ENCODE measurements at places on chromosomes 7 and 10.

DNA sequence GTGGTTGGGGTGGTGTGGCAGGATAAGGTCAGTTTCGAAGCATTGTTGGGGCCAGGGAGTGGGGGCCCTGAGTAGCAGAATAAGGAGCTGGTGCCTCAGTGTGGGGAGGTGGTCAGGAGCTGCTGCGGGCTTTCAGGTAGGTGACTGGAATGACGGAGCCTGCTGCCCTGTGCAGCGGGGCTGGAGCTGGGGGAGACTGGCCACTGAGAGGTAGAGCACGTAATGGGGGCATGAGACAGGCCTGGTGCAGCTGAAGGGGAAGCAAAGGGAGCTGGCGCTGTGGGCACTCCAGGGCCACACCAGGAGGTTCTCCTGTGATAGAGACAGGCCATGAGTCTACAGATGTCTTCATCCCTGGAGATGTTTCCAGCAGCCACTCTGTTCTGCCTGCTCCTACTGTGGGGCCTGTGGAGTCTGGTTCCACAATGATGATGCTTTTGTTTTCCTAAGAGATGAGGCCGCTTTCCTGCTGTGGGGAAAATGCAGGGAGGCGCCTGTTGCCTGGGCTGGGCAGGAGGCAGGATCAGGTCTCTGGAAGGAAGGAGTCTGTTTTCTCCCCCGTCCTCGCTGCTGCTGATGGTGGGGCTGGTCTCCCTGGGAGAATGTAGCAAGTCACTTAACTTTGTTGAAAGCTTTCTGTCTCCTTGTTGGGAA is 31.1 kb downstream of the NUB1 start:
- no peak for DNase-seq

DNA sequence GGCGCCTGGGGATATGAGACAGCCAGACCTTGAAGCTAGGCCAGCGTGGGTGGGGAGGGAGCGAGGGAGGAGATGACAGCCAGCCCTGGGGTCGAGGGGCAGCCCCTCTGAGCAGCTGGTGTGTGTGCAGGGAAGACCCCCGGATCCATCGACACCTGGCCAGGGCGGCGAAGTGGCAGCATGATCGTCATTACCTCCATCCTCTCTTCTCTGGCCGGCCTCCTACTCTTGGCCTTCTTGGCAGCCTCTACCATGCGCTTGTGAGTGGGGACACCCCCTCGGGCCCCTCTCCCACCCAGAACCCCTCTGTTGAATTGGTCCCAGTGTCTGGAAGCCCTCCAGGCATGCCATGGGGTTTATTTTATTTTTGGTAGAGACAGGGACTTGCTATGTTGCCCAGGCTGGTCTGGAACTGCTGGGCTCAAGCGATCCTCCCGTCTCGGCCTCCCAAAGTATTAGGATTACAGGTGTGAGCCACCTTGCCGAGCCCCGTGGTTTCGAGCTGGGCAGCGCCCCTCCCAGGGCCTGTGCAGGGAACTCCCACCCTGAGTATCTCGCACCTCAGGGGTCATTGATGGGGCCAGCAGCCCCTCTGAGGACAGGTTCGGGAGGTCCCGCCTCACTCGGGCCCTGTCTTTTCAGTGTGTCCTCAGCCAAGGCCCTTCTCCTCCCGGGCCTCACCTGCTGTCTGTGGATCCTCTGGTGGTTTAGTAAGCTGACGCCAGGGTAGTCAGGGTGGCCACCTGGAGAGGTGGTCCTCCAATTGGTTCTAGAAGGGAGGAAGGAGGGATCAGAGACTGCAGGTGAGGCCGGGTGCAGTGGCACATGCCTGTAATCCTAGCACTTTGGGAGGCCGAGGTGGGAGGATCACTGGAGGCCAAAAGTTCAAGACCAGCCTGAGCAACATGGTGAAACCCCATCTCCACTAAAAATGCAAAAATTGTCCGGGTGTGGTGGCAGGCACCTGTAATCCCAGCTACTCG is 3.8 kb downstream of the UPK3B start:
- no peak for DNase-seq

DNA sequence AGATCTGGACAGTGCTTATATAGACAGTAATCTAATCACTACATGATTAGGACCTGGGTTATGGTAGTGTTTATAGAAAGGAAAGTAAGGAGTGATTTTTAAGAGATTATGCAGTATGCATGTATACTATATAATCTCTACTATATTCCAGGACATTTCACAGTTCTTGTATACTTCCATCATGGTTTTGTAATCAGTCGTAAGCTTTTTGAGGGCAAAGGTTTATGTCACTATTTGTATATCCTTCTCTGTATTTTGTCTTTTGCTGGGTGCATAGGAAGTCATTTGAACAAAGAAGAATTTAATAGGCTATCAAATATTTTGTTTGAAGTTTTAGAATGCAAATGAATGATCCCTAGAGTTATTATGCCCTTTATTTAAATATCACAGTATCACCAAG is 39.2 kb downstream of the RSBN1L start:
- DNase-seq: no peak

DNA sequence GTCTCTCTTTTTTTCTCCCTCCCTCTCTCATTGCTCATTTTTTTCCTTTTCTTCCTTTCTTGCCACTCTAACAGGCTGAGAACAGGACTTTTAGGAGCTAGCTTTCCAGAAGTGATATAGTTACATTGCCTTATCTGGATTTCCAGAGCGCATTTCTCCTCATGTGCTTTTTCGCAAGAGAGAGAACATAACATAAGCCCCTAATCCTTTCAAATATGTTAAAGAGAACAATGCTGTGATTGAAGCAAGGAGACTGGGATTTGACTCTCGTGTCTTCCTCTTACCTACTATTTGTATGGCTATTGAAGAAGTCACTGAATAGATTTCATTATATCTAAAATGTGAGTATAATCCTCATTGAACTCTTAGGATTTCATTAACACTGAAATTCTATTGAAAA is 101.2 kb upstream of the PRPS1L1 start:
- DNase-seq: no peak

DNA sequence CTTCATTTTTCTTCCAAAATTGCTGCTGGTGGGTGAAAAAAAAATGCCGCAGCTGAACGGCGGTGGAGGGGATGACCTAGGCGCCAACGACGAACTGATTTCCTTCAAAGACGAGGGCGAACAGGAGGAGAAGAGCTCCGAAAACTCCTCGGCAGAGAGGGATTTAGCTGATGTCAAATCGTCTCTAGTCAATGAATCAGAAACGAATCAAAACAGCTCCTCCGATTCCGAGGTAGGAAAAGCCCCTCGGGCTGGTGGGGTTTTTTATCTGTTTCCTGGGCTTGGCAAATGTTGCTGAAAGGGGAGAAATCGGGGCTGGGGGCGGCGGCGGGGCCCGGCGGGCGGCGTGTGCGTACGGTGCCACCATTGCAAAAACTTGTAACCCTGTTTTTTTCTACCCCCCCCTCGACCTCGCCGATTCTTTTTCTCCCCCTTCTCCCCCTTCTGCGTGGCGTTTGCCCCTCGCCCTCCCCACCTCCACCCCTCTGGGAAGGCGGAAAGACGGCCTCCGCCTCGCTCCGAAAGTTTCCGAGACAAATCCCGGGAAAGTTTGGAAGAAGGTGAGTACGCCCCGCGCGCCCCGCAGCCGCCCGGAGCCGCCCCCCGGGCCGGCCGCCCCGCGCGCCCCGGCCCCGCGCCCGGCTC is 789 bp downstream of the TCF7L2 start:
- DNase-seq: no peak

DNA sequence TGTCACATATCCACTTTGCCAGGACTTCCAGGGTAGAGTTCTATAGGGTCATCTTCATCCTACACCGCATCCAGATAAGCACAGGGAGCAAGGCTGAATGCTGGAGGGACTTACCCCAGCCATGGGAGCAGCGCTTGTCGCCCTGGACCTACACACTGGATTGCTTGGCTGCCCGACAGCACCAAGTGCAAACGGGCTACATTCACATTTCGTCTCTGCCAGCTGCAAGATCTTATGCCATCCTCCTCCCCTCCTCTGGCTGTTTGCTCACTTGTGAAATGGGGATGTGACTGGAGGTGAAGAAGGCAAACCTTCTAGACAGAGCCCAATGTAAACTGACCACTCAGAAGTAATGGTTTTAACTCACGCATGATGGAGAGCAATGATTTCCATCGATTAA is 1.0 kb downstream of the DDC start:
- no peak for DNase-seq

DNA sequence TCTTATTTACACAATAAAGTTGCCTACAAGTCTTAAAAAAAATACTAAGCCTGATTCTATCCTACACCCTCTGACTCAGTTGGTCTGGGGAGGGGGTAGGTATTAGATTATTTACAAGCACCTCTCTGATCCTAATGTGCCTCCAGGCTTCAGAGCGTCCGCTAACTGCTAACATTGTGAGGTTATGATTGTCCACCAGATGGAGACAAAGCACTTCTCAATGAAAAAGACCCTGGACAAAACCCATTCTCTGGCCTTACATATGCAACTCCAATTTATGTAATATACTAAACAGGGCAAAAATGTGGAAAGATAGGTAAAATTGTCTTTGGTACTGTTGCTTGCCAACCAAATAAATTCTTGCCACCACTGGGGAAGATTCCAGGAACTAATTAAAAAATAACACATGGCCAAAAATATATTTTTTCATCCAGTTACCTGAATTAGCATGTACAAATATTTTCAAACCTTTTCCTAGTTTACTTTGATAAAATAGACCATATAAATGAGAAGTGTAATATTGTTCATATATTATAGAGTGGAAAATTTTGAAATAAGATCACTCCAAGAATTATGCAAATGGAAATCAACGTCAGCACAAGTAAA is 92.4 kb downstream of the KIF20B start:
- DNase-seq: peak; percentile 67

DNA sequence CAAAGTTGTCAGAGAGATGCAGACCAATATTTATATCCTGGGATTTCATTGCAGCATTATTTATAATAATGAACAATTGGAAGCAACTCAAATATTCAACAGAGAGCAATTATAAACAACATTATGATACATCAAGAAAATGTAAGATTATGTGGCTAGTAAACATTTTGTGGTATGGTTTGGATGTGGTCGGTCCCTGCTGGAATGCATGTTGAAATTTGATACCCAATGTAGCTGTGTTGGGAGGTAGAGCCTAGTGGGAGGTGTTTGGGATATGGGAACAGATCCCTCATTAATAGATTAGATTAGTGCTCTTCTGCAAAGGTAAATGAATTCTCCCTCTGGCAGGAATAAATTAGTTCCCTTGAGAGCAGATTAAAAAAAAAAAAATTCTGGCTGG is 350.9 kb downstream of the ANKRD30A start:
- DNase-seq: no peak

DNA sequence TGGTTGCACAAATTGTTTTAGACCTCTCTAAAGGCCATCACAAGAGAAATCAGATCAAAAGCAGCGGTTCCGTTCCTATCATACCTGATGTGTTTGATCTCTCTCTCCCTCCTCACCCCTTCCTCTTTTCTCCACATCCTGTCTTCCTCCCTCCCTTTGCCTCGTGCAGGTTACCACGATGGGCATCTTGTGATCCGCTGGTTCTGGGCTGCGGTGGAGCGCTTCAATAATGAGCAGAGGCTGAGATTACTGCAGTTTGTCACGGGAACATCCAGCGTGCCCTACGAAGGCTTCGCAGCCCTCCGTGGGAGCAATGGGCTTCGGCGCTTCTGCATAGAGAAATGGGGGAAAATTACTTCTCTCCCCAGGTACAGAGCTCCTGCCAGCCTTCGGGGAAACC is 28.5 kb upstream of the STK17A start:
- no peak for DNase-seq

- no peak for DNase-seq
These were observed 78.7 kb downstream of the GATA3 start for GRCh38 chr10:8133146-8133545.

- no peak for DNase-seq
These were observed 197.9 kb downstream of the HDAC9 start for GRCh38 chr7:18693406-18693805.

- peak; percentile 10 for DNase-seq
These were observed 110.0 kb downstream of the TACC2 start for GRCh38 chr10:122098924-122099323.

DNA sequence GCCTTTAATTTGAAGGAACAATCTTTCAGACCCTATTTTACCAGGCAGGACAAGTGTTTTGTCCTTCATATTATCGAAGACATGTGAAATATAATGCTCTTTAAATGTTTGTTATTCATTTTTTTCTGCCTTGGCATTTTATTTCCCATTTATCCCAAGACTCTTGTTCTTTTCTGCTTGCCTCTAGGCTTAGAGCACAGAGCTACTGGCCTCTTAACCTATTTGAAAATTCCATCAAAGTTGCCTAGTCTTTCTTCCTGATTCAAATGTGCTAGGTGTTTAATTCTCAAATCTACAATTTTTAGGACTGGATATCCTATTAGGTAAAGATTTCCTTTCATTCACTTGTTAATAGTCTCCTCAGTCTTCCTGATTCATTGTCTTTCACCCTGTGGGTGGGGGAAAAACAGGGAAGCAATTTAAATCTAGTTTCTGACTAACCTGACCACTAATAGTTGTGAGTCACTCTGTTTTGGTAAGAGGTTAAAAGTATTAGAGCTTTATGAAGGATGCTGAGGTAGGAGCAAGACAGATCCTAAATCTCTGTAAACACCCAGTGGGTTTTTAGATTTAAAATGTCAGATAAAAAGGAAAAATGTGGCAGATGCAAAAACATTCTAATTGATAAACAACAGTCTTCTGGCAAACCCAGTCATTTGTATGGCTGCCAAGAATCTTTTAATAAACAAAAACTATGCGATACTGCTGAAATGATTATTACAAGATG is 1.5 kb downstream of the LIPK start:
- no peak for DNase-seq

DNA sequence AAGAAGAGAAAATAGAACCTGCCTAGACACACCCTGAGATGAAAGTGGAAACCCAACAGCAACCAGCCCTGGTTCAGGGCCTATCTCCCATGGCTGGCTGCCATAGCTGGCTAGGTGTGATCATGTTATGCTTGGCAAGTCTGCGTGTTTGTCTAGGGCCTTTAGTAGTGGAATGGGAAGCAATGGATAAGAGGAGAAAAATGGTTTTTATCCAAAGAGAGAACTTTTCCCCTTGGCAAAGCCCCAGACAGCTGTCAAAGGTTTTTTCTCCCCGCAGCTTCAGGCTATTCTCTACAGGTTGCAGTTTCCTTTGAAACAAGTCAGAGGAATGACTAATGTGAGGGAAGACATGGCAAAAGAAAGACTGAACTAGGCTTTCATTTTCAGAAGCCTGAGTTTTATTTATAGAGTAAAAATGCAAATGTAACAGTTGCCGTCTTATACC is 161.5 kb downstream of the SEMA3D start:
- DNase-seq: no peak

DNA sequence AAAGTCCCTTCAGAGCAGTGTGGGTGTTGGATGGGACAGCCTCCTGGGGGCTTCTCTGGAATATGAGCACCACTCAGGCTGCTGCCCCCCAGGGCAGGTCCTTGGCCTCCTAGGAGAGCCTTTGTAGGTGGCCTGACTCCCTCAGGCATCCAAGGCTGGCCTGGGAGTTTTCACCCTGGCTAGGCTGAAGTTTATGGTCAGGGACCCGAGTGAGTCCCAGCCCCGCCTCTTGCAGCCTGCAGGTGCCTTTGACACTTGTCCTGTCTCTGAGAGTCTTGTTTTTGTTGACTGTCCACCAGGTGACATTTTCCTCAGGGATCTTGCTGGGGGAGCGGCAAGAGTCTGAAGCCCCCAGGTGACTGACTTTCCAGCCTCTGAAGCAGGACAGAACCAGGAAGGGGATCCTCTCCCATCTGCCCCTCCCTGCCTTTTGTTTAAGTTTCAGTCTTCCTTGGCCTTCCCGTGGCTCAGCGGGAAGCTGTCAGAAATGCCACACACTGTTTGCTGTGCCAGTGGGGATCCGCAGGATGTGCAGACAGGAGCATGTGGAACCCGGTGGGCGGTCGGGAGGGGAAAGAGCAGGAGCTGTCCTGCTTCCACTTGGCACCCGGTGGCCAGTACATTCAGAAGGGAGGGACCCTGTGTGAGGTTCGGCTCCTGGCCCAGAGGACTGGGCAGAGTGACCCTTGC is 59.5 kb downstream of the LRRC18 start:
- DNase-seq: no peak

- no peak for DNase-seq
These were observed 431.5 kb upstream of the PCDH15 start for GRCh38 chr10:55232553-55232952.
